ENCODE measurements at places on chromosomes 1 and 21.
A peak's percentile ranks its signal among the peaks of the same experiment; 100 is the strongest.

DNA sequence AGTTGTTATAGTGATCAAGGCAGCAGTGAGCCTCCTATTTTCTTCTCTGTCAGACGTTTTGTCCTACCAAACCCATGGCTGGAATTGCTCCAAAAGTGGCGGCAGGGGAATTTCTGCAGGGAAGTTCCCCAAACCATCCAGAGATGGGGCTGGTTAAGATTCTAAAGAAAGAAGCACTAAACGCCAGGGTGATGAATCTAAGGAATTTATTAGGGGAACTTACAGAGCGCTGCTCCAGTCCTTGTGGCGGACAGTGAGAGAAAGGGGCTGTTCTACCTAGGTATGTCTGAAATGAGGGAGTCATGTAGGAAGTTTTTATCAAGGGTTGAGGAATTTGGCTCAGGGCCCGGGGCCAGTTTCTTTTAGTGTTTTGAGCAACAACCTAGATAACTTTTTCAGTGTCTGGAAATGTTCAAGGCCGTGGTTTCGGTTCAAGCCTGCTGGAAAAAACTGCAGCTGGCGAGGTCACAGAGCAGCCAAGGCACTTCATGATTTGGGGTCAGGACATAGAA lies 222.4 kb upstream of the B3GALT2 start:
- peak; percentile 2 for DNase-seq

- DNase-seq = peak; percentile 36
These were observed 53.4 kb downstream of the TOMM20 start for GRCh38 chr1:235075048-235075776.

DNA sequence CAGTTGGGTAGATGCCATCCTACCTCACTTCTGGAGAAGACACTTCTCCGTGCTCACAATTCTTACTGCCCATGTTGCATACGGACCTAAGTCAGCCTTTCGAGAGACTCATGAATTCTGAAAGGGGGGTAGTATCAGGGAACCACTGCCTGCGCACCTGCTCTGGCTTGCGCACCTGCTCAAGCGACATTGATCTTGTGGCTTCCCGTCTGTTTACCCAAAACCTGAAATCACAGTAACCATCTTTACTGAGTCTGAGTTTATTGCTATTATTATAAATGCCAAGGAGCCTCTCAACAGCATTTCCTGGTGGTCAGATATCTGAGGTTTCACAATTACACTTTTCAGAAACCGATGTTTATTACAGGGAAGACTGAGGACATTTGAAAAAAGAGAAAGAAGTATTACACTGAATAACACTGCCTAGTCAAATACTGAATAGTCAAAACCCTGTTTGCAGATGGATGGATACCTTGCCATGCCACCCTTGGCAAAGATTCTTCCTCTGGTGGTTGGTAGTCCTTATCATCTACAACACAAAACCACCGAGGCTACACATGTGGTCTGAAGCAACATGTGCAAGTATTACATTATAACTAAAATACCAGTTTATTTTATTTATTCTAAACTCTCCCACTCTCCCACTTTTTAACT lies 208.7 kb downstream of the SIPA1L2 start:
- DNase-seq = no peak

DNA sequence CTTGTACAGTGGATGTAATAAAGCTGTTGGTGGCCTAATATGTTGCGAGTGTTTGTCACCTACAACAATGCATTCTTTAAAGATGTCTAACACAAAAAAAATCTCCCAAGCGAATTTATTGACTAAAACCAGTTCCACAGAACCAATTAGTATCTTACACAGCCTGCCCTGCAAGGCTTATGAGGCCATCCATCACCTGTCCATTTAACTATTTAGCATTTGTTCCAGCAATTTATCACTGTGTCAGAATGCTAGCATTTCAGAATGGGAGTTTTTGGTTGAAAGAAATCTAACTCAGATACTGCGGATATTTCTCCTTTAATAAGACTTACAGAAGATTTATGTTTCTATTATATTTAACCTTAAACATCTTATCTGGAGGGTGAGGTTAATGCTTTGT lies 831.1 kb upstream of the PRMT6 start:
- DNase-seq = no peak

DNA sequence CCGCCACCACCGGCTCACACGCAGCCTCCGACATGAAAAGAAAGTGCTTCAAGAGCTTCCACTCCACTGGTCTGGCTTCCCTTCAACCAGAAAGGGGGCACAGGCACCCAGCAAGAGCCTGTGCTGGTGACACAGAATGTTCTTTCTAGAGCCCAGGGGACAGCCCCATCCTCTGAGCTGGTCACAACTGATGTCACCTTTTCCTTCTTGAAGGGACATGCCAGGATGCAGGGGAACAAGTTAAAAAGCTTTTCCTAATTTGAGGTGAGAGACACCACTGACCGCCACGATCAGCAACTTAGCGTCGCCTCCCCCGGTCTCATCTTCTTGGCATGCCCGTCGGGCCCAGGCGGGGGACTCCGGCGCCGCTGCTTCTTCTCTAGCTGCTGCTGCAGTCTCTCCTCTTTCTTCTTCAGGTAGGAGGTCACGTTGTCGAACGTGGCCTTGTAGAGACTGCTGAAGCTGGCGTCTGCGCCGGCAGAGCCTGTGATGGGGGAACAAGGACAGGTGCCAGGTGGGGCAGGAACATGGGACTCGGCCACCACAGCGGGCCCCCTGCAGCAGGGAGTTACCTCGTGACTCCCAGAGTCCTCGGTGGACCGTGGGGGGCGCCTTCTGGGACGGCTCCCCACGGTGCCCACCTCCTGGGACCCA lies 29.5 kb downstream of the WDR4 start:
- no peak for DNase-seq

GRCh38 chr1:229991724-229992333 lies 75.2 kb upstream of the GALNT2 start:
- no peak for DNase-seq

DNA sequence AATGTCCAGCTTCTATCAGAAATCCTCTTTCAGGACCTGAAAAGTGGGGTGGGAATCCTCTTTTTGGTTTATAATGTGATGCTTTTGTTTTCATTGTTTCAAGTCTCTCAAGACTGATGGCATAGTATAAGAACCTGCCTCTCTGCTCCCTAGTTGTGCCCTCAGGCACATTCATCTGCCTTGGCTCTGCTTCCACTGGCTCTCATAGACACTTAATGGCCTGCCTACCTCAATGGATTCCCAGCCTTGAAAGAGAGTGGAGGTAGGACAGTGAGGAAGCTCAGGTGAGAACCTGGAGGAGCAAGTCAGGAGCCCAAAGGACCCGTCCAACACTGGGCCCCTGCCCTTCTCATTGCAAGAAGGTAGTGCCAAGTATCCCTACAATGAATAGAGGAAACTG lies 4.8 kb downstream of the TTLL7 start:
- no peak for DNase-seq

GRCh38 chr1:179773264-179773663 lies 30.2 kb downstream of the FAM163A start:
- no peak for DNase-seq

DNA sequence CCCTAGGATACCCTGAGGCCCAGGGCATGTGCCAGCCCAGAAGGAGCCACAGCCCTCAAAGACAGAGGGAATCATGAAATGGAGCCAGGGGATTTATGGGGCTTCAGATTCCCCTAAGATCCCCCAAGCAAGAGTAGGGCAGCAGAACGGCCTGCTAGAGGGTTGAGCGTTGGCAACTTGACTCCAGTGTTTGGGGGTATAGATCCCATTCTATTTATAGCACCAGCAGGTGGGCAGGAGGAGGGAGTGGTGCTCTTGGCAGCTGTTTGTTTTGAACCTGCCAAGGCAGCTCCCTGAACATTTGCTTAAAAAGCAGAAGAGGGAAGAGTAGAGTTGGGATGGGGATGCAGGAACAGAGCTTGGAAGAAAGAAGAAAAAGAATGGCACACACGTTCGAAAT lies 33.7 kb downstream of the GLUL start:
- DNase-seq = no peak

DNA sequence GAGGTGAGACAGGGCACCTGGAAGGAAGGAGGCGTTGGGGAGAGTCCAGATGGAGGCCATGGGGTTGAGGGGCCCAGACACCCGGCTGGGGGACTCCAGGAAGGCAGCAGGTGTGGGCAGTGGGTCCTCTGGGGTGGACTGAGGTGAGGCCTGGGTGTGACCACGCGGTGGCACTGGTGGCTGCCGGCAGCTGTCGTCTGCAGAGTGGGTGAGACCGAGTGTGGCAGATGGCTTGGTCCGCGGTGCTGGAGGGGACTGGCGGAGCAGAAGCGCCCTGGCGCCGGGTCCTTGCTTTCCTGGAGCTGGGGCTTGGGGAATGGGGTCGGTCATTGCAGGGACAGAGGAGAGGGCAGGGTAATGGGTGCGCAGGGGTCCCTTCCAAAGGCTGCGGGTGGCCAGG lies 12.5 kb downstream of the AGRN start:
- no peak for DNase-seq

- no peak for DNase-seq
These were observed 80.2 kb upstream of the GADD45A start for GRCh38 chr1:67604778-67605177.

DNA sequence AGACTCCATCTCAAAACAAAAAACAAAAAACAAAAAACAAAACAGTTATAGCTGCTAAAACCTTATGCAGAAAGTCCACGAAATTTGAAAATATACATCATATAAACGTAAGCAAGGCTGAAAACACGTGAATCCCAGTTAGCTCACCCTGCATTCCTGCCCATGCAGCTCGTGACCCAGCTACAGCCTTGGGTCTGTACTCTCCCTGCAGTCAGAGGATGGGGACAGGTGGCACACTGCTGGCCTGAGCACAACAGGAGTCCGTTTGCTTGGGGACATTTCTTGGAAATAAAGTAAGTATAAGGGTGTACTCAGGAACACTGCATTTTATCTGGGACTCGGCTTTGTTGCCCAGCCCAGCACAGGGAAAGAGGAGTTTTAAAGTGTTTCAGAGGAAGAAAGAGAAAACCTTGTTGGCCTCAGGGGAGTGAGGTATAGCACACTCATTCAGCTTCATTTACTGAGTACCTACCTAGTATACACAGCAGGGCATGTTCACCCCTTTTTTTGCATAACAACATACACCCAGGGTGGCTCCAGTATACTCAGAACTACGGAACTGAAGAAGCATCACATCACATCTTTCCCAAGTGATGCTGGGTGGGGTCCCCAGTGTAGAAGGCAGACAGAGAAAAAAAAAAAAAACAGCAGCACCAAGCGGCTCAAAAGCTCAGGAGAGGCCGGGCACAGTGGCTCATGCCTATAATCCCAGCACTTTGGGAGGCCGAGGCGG lies 44.1 kb downstream of the CAPZB start:
- DNase-seq = no peak

- DNase-seq = no peak
These were observed 6.3 kb upstream of the PHTF1 start for GRCh38 chr1:113765306-113766230.

- DNase-seq = no peak
These were observed 4.8 kb downstream of the RC3H1 start for GRCh38 chr1:174017231-174017970.

- no peak for DNase-seq
These were observed 43.4 kb downstream of the RUNX1 start for GRCh38 chr21:35005560-35006224.

DNA sequence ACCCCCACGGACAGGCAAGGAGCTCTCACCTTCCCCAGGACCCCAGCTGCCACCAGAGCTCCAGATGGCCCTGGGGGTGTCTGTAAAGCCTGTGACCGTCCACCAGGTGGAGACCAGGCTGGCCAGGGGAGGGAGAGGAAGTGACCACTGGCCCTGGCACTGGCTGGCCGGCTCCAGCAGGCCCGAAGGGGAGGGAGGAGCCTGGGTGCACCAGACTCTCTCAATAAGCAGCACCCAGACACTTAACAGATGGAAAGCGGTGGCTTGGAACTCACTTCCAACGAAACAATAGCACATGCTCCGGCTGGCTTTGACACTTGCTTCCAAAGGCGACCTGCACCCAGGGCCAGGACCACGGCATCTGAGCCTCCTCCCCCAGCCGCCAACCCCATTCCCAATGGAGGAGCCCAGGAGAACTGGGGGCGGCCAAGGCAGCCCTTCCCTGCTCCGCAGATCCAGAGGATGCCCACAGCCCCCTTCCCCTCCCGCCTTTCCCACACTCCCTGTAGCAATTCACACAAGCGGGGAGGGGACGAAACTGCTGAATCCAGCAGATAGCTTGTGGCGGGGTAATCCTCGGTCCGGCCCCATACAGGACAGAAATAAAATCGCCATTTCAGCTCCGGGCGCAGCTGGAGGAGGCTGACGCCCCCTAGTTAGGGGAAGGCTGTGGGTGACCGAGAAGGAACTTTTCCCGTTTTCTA lies 742 bp upstream of the PDE9A start:
- DNase-seq = no peak

DNA sequence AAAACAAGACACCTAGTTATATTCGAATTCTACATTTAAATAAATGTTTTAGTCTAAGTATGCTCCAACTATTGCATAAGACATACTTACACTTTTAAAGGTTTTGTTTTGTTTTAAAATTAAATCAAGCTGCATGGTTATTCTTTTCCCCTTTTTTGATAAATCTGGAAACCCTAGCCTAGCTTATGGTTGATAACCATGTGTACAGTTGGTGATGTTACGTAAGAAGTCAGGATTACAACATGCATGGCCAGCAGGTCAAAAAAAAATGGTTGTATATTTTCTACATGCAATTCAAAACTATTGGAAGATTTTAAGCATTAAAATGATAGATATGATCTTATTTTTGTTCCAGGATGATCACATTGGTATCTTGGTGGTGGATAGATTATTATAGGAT lies 1600.6 kb downstream of the PLA2G4A start:
- no peak for DNase-seq

- no peak for DNase-seq
These were observed 61.8 kb upstream of the GRHL3 start for GRCh38 chr1:24257373-24257772.

DNA sequence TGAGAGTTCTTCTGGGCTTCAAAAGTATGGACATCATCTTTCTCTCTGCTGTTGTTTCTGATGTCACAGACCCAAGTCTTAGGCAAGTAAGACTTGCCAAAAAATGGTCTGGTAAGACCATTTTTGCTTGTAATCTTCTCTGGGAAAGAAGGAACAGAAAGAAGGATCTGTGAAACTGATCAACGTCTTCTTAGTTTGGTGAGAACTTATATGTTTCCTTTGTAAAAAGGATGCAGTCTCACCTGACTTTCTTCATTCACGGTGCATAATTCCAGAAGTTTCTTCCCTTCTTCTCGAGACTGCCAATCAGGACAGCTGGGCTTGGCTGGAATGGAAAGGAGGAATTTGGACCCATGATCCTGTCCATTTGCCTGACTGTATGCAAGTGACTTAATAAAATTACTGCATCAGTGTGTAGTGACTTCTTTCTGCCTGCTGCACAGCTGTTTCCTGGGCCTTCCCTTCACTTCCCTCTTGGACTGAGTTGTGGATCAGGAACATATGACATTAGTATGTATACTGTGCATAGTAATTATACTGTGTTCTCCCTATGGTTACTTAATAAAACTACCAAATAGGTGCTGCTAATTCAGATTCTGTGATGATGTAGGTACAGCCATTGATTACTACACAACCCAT lies 7.6 kb upstream of the DENND1B start:
- no peak for DNase-seq

DNA sequence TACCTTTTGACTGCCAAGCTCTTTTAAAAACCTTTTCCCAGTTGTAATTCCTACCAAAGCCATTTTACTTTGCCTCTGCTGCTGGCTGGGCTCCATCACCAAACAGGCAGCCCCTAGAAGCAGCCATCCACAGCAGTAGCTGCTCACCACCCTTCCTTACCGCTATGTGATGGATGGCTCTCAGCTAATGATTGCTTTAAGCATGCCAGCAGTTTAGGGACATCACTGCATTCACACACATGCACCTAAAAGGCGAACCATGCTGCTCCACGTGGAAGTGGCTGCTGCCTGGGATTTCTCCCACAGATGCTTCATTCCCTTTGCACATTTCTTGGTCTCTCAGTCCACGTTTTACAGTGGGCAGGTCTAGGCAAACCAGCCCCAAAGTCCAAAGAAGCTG lies 46.3 kb upstream of the PDE9A start:
- DNase-seq = no peak

- no peak for DNase-seq
These were observed 4.1 kb downstream of the L1TD1 start for GRCh38 chr1:62198781-62199125.
